ENCODE measurements at places on chromosomes 6 and 20.

DNA sequence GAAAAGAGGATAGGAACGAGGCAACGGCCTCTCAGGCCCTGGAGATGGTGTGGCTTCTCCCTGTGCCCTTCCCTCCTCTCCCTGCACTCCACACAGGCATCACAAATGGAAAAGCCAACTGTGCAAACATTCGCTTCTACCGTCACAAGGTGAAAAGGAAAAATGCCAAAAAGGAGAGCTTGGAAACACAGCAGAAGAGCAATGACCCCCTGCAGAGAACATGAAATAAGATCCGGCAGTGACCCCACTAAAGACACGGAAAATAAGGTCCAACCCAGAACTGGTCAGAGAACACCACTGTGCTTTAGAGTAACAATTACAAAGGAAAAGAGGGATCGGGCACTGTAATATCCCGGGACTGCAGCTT, 63.0 kb downstream of the SLC22A23 start:
- DNase-seq, result no peak

GRCh38 chr6:31651602-31652191, 764 bp downstream of the BAG6 start:
- no peak for DNase-seq

GRCh38 chr20:44069203-44070011, 117.6 kb downstream of the JPH2 start:
- peak; percentile 67 for DNase-seq

- DNase-seq, result no peak
These were observed 89.5 kb downstream of the TIAM2 start for GRCh38 chr6:155084431-155085123.

GRCh38 chr6:109874621-109875020, 103.5 kb upstream of the GPR6 start:
- no peak for DNase-seq

- no peak for DNase-seq
These were observed 181.8 kb upstream of the MCHR2 start for GRCh38 chr6:100175814-100176310.

DNA sequence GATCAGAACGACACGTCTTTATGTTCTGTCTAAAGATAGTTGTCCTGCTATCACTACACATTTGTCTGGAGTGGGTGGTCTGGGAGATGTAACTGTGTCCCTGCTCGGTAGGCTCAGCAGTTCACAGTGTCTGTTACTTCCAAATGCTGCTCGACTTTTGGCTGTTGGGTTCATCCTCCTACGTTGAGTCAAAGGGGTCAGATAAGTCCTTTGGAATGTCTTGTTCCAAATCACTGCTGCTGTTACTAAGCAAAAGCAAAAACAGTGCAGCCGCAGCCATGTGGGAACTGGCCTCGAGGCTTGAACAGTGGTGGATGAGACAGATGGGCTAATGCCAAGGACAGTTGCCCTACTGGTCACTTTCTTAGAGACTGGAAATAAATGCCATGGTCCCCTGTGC, 272.2 kb upstream of the MAP3K7 start:
- DNase-seq, result no peak

DNA sequence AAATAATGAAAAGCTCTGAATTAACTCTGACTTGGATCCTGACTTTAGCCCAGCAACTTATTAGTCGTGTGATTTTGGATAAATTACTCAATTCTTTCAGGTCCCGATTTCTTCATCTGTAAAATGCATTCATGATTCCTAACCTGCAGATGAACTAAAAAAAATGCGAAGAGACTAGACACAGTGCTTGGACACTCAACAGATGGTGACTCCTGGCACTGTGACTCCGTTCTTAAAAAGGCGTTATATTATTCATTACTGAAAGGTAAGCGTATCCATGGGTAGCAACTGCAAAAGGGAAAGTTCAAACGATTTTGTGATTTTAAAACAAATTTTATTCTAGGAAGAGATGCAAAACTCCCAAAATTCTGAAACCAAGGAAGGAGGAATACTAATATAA, 226.3 kb downstream of the KIF16B start:
- DNase-seq, result no peak

DNA sequence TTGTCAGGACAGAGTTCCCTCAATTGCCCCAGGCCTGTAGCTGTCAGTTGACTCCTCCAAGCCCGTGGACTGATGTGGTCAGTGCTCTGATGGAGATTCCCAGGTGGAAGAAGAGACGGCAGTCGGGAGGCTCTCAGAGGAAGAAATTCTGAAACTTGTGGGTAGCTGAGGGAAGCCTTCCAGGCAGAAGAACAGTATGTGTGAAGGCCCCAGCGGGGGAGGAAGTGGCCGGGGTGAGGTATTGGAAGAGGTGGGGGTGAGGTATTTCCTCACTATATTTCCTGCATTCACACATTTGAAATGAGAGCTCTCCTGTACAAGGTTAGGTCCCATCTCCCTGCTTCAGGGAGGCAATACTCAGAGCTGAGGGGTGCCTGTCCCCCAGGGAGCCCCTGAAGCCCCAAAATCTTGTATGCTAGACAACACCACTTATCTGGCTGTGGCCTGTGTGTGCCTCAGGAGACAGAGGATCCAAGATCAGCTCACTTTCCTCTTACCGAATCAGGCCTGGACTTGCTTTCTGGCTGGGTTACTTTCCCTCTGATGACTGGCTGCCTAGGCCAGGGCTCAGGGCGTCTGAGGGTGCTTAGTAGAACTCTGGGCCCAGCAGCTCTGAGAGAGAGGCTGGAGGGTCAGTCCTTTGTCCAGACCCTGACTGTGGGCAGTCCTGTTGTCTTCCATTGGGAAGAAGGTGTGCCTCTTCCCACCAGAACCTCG, 49.3 kb upstream of the MYL9 start:
- peak; percentile 22 for DNase-seq

- DNase-seq, result no peak
These were observed 31.1 kb downstream of the EPM2A start for GRCh38 chr6:145704143-145704781.

DNA sequence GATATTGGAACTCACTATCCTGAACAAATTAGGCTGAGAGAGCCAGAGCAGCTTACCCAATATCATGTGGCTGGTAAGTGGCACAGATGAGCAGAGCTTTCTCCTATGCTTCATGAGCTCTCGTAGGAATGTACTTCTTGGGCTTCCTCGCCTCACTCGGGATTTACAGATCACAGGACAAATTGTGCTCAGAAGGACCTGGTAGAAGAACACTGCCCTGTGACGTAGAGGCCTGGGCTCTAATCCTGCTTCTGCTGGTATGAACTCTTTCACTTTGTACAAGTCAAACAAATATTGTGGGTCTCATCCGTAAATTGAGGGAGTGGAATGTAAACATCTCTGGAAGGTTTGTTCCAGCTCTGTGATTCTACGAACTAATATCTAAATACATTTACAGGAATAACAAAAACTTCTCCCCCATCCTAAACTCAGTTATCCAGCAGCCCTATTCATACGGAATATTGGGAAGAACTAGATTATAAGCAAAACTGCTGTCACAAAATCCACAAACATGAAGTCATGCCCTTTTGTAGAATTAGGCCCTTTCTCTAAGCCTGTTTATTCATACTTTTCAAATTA, 187.6 kb downstream of the CLIC5 start:
- DNase-seq, result no peak

DNA sequence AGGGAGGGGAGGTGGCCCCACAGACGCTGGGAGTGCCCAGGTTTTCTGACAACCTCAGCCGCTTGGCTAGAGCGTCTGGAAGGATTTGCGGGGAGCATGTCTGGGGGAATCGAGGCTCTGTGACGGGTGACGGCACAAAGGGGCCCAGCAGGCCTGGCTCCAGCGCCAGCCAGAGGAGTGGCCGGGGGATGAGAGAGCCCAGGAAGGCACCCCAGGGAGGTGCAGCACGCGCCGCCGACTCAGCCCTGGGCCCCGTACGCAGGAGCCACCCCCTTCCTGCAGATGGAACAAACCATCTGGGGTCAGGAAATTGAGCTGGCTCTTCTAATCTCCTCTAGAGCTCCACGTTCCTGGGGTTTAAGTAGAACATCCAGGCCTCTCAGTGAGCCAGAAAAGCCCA, 5.9 kb upstream of the SLCO4A1 start:
- no peak for DNase-seq

- no peak for DNase-seq
These were observed 59.8 kb downstream of the CCDC170 start for GRCh38 chr6:151553416-151554165.

- DNase-seq, result no peak
These were observed 44.0 kb upstream of the CTNNBL1 start for GRCh38 chr20:37649676-37650370.

- no peak for DNase-seq
These were observed 24.7 kb downstream of the PCK1 start for GRCh38 chr20:57585466-57586213.

- DNase-seq, result no peak
These were observed 129.6 kb upstream of the NUP153 start for GRCh38 chr6:17836293-17836692.

GRCh38 chr6:10511477-10511876, 9.7 kb upstream of the GCNT2 start:
- no peak for DNase-seq
